Activated naive CD4-positive, alpha-beta T cell (primary cell): ENCODE measurements at places on chromosomes 2 and 18.

DNA sequence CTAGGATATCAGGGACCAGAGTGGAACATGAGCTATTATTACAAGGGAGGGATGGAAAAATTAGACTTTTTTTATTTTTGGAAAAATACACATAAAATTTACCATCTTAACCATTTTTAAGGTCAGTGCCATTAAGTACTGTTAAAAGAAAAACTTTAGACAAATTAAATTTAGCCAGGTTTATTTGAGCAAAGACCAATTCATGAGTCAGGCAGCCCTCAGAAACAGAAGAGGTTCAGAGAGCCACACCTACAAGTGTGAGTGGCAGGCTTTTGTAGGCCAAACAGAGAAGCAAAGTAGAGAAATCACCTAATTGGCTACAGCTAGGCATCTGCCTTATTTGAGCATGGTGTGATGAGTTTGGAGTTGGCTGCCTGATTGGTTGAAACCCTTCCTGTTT lies 301.3 kb upstream of the RAB12 start:
- no peak for DNase-seq

GRCh38 chr2:196247976-196248280 lies 76.5 kb upstream of the STK17B start:
- DNase-seq, result no peak

GRCh38 chr2:214740867-214741395 lies 68.6 kb downstream of the BARD1 start:
- no peak for DNase-seq

- no peak for DNase-seq
Observed at GRCh38 chr2:38045811-38046210, 30.1 kb downstream of the CYP1B1 start.

- no peak for DNase-seq
Observed at GRCh38 chr18:79309614-79310358, 85.9 kb upstream of the NFATC1 start.

- DNase-seq, result no peak
Observed at GRCh38 chr18:49717617-49718016, 95.7 kb downstream of the ACAA2 start.

- DNase-seq, result no peak
Observed at GRCh38 chr18:37543321-37543720, 22.3 kb downstream of the CELF4 start.

DNA sequence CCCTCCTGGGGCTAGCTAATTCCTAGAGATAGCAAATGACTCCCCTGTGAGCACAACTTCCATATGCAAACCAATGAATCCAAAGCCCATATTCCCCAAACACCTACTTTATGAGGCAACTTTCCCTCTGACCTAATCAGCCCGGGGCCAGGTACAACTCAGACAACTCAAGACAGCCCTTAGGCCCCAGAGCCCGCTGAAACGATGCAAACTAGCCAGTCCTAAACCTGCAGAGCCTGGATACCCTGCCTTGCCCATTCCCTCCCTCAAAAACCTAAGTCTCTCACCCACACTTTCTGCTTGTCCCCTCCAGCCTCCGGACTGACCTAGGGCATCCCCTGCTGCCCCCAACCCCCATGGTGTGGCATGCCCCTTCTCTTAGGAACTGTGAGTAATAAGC lies 142.8 kb downstream of the ACTR3 start:
- no peak for DNase-seq
